ENCODE measurements at places on chromosomes 2 and 18. TPM values are rescaled to one million over a fixed set of nuclear protein-coding genes. Genes with fewer than 3 reads are reported as not detected.

- H3K27ac ChIP-seq, result peak overlapping the region; percentile 29
- H3K27me3 ChIP-seq, result no peaks in the 10 kb centered on the region
- DNase-seq, result peak; percentile 93
- peaks cover 45% of the 10 kb centered on the region for H3K4me1 ChIP-seq
- no peaks in the 10 kb centered on the region for H3K36me3 ChIP-seq
These were observed 129.9 kb downstream of the SPTBN1 start for GRCh38 chr2:54586062-54586461.

DNA sequence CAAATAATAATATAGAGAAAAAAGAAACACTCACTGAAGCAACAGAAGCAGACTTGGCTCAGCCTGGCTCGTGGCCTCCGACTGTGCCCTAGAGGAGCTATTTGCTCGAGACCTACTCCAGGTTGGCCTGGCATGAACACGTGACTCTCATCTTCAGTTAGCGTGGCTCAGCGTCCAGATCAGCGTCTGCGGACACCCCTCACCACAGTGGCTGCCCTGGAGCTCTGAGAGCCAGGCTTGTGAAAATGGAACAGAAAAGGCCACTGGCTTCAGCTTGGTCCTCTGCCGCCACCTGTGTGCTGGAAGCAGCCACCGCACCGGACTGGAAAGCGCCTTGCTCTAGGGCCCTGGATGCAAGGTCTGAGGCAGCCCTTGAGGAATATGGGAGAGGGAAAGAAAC lies 1184.0 kb upstream of the GYPC start:
- H3K27me3 ChIP-seq, result no peaks in the 10 kb centered on the region
- no peak overlapping the region for H3K4me3 ChIP-seq
- H3K27ac ChIP-seq, result no peak overlapping the region
- H3K36me3 ChIP-seq, result no peaks in the 10 kb centered on the region

DNA sequence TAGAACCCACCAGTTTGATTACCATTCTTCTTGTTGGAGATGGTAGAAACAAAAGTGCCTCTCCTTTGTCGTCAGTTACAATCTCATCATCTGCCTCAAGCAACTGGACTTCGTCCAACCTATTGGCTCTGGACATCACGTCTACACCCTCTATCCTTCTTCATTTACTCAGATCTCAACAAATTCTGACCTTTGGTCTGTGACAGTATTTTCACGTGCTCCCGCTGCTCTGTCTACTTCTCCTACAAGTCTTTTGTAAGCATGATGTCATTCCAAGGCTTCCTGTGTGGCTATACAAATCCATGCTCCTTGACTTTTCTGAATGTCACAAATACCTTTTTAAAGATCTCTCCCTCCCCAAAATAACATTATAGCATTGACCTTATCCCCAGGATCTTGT lies 43.0 kb upstream of the PID1 start:
- H3K36me3 ChIP-seq, result no peaks in the 10 kb centered on the region
- no peak for DNase-seq
- peaks cover 4% of the 10 kb centered on the region for H3K4me1 ChIP-seq
- no peaks in the 10 kb centered on the region for H3K27me3 ChIP-seq
- H3K4me3 ChIP-seq, result no peak overlapping the region
- H3K27ac ChIP-seq, result no peak overlapping the region

GRCh38 chr2:29012211-29012681 lies 31.1 kb downstream of the TOGARAM2 start:
- no peak overlapping the region for H3K27ac ChIP-seq
- no peaks in the 10 kb centered on the region for H3K36me3 ChIP-seq
- no peaks in the 10 kb centered on the region for H3K27me3 ChIP-seq
- peaks cover 44% of the 10 kb centered on the region for H3K4me1 ChIP-seq
- no peak for DNase-seq
- H3K4me3 ChIP-seq, result no peak overlapping the region

SLC38A11 gene
- total RNA-seq, result not detected

GRCh38 chr2:53040536-53041229 lies 726.9 kb upstream of the CHAC2 start:
- H3K4me3 ChIP-seq, result no peak overlapping the region
- H3K36me3 ChIP-seq, result no peaks in the 10 kb centered on the region
- H3K27ac ChIP-seq, result no peak overlapping the region
- no peak for DNase-seq

NR4A2 gene
- 1.3 TPM for total RNA-seq
